Kidney (tissue), 22 donors: ENCODE measurements at places on chromosomes 12 and 14. TPM values are rescaled to one million over a fixed set of nuclear protein-coding genes. Genes with fewer than 3 reads are reported as not detected.

Gene CLECL1
- 2.1 TPM for total RNA-seq

Gene GNG2
- 35.6 TPM for total RNA-seq

GRCh38 chr12:122888232-122888752 is 7.6 kb downstream of the VPS37B start:
- DNase-seq = peak; percentile 92
- no peaks in the 10 kb centered on the region for H3K36me3 ChIP-seq
- H3K27ac ChIP-seq = peak overlapping the region; percentile 96
- no peaks in the 10 kb centered on the region for H3K27me3 ChIP-seq
- peak overlapping the region; percentile 3 for H3K4me3 ChIP-seq
- peaks cover 44% of the 10 kb centered on the region for H3K4me1 ChIP-seq

DNA sequence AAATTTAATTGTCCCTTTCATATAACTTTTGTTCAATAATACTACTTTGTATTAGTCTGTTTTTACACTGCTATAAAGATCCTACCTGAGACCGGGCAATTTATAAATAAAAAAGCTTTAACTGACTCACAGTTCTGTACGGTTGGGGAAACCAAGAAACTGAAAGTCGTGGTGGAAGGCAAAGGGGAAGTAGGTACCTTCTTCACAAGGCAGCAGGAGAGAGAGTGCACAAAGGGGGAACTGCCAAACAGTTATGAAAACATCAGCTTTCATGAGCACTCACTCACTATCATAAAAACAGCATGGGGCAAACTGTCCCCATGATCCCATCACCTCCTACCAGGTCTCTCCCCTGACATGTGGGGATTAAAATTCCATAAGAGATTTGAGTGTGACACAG is 1069.0 kb downstream of the FSCB start:
- H3K27me3 ChIP-seq = no peaks in the 10 kb centered on the region
- no peaks in the 10 kb centered on the region for H3K4me1 ChIP-seq
- no peak for DNase-seq
- no peaks in the 10 kb centered on the region for H3K36me3 ChIP-seq

Gene GPRC5D
- 0.25 TPM for total RNA-seq

Gene KRT6C
- total RNA-seq = not detected

- no peaks in the 10 kb centered on the region for H3K4me1 ChIP-seq
- H3K27me3 ChIP-seq = no peaks in the 10 kb centered on the region
- no peak for DNase-seq
These were observed 96.4 kb downstream of the RIN3 start for GRCh38 chr14:92609955-92610354.

Gene KRT80
- 12.3 TPM for total RNA-seq
